ENCODE measurements at places on chromosomes 16 and 17. TPM values are rescaled to one million over a fixed set of nuclear protein-coding genes. Genes with fewer than 3 reads are reported as not detected.

KRT32 gene
- not detected for total RNA-seq

MPHOSPH6 gene
- total RNA-seq, result 25.3 TPM

TMEM98 gene
- 35.6 TPM for total RNA-seq

PRAC1 gene
- total RNA-seq, result not detected

FBXW10B gene
- 1.1 TPM for total RNA-seq

RASL10B gene
- total RNA-seq, result 5.1 TPM

CYGB gene
- total RNA-seq, result 1.2 TPM

GFOD2 gene
- total RNA-seq, result 51.5 TPM

FASN gene
- 84.1 TPM for total RNA-seq

SCGB1C2 gene
- total RNA-seq, result not detected

SHBG gene
- not detected for total RNA-seq

ACAP1 gene
- total RNA-seq, result not detected

PFAS gene
- 20.0 TPM for total RNA-seq

HEATR9 gene
- total RNA-seq, result not detected

B3GNT9 gene
- total RNA-seq, result 1.2 TPM
